ENCODE measurements at places on chromosomes 3 and 15.
A peak's percentile ranks its signal among the peaks of the same experiment; 100 is the strongest.

DNA sequence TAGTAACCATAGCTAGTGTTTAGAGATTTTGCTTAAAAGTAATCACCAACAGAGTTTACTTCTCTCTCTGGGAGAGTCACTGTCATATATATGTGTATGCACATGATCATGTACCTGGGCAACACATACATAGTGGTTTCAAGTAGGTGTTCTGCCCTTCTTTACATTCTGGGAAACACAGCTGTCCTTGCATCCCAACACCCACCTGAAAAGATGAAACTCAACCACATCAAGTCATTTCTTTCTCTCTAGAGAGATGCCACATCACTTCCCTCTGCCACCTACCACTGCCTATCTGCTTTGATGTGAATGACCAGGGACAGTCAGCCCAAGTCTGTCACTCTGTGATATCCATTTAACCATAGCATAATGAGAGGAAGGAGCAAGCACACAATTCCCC, 155.8 kb upstream of the GADL1 start:
- no peak for DNase-seq

GRCh38 chr3:73098026-73098425, 36.6 kb downstream of the EBLN2 start:
- no peak for DNase-seq

DNA sequence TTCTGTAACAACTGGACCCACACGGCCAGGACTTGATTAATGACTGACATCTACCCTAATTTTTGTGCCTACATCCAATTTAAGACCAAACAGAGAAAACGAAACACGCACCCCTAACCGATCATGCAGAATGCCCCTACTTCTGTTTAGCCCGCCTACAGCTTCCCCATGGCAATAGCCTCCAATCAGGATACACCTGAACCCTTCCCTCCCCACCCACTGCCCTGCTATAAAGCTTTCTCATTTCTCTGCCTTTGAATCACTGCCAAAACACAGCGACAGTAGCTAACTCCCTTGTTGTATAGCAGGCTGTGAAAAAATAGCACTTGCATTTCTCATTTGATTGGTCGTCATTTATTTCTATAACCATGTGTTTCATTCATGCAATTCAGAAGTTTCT, 45.2 kb upstream of the DPPA4 start:
- DNase-seq: no peak

GRCh38 chr3:108200024-108200423, 22.2 kb downstream of the IFT57 start:
- DNase-seq: no peak

- peak; percentile 70 for DNase-seq
These were observed 527 bp downstream of the B2M start for GRCh38 chr15:44711743-44712345.

GRCh38 chr3:197881270-197881969, 68.6 kb upstream of the RPL35A start:
- no peak for DNase-seq

DNA sequence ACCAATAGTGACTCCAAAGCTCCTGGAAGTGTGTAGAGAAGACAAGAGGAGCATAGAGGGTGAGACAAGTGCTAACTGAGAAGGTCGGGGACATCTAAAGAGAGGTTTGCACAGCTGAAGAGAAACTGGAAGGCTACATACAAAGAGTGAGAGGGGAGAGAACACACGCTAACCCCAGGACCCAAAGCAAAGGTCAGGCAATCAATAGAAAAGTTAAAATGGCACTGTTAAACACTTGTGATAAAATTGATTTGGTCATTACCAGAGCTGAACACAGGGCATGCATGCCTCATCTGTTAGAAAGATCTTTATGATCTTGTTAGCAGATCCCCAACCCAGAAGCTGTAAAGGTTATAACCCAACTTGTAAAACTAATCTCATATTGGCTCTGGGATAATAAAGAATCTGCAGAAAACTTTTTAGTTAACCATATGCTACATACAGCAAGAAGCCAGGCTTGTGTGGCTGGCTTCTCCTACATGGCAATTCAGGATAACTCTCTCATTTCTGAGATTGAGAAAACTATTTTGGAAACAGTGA, 212.6 kb upstream of the ICE2 start:
- DNase-seq: no peak

DNA sequence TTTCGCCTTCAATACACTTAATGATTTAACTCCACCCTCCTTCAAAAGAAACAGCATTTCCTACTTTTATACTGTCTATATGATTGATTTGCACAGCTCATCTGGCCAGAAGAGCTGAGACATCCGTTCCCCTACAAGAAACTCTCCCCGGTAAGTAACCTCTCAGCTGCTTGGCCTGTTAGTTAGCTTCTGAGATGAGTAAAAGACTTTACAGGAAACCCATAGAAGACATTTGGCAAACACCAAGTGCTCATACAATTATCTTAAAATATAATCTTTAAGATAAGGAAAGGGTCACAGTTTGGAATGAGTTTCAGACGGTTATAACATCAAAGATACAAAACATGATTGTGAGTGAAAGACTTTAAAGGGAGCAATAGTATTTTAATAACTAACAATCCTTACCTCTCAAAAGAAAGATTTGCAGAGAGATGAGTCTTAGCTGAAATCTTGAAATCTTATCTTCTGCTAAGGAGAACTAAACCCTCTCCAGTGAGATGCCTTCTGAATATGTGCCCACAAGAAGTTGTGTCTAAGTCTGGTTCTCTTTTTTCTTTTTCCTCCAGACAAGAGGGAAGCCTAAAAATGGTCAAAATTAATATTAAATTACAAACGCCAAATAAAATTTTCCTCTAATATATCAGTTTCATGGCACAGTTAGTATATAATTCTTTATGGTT, at the start of gene CCR5:
CCR5 (plus strand) TSS at position 108 of the 680 bp plus-strand sequence. CDS start 1,957 bp downstream, outside the sequence.
- no peak for DNase-seq

Measured in CD4-positive, alpha-beta T cell treated with Interleukin-15 for 1 hour (primary cell).